ENCODE measurements at places on chromosomes 6 and 20.

DNA sequence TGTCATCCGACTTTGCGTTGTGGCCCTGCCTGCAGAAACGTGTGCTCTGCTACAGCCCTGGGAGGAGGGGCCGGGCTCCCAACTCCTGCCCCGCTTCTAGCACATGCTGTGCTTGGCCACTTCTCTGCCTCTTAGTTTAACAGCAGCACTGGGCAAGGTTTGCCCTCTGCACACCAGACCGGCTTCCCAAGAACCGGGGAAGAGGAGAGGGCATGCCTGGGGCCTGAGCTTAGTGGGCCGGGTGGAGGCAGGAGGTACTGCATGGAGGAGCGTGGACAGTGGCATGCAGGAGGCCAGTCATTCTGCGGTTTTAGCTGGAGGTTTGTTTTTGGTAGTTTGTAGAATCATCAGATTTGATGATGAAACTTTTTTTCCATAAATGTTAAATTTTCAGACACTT is 45.5 kb downstream of the CEP43 start:
- no peak for DNase-seq

DNA sequence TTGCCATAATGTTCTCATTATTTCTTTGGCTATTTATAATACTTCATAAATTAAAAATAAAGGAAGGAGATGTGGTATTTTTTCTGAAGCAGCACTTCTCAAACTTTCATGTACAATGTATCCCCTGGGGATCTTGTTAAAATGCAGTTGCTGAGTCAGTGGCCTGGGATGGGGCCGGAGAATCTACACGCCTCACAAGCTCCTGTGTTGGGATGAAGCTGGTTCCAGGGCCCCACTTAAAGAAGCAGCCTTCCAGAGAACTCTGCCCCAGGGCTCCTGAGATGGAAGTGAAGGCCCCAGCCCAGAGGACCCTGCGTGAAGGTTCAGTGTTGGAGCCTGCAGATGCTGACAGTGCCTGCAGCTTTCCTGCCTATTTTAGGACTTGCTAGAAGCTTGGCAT is 40.1 kb upstream of the SLC23A2 start:
- peak; percentile 45 for DNase-seq

DNA sequence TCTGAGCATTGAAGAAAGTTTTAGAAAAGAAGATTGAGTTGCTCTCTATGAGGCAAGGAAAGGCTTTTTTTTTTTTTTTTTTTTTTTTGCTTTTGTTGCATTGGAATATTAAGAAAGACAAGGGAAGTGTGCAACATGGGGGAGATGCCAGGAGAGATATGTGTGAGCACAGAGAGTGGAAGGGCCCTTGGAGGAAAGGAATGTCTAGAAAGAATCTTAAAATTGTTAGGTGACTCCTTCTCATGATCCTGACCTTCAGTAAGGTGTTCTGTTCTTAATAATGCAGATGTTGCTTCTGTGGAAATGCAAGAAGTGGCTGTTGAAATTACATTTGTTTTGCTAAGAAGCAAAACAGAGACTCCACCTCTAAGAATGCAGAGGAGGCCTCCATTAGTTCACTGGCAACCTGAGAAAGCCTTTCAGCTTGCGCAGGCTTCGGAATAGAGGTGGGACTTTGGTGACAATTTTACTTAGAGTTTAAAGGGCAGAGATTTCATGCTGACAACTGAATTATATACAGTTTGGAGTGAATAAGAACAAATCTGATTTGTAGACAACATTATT is 118.0 kb upstream of the ASCC3 start:
- no peak for DNase-seq

DNA sequence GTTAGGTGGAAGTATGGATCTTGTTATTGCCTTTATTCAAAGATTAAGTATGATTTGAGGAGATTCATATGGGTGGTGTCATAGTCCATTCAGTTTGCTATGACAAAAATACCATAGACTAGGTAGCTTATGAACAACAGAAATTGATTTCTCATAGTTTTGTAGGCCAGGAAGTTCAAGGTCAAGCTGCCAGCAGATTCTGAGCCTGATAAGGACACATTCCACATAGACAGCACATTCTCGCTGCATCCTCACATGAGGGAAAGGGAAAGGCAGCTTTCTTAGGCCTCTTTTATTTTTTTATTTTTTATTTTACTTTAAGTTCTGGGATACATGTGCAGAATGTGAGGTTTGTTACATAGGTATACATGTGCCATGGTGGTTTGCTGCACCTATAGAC is 27.7 kb downstream of the ME1 start:
- no peak for DNase-seq

DNA sequence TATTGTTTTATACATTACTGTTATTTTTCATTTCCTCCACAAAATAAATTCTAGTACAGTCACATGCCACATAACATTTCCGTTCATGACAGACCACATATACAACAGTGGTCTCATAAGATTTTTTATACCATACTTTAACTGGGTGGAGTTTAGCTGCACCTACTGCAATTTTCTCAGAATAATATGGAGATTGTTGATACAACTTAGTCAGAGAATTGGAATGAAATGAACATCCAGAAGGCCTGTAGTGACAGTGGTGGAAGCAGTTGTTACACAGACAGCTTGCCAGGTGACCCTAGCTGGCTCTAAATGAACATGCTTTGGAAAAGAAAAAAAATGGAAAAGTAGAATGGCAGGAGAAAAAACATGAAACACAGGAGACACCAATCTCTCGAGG is 183.2 kb upstream of the TCF21 start:
- DNase-seq = no peak

GRCh38 chr6:15675536-15676220 is 12.8 kb upstream of the DTNBP1 start:
- DNase-seq = peak; percentile 95

DNA sequence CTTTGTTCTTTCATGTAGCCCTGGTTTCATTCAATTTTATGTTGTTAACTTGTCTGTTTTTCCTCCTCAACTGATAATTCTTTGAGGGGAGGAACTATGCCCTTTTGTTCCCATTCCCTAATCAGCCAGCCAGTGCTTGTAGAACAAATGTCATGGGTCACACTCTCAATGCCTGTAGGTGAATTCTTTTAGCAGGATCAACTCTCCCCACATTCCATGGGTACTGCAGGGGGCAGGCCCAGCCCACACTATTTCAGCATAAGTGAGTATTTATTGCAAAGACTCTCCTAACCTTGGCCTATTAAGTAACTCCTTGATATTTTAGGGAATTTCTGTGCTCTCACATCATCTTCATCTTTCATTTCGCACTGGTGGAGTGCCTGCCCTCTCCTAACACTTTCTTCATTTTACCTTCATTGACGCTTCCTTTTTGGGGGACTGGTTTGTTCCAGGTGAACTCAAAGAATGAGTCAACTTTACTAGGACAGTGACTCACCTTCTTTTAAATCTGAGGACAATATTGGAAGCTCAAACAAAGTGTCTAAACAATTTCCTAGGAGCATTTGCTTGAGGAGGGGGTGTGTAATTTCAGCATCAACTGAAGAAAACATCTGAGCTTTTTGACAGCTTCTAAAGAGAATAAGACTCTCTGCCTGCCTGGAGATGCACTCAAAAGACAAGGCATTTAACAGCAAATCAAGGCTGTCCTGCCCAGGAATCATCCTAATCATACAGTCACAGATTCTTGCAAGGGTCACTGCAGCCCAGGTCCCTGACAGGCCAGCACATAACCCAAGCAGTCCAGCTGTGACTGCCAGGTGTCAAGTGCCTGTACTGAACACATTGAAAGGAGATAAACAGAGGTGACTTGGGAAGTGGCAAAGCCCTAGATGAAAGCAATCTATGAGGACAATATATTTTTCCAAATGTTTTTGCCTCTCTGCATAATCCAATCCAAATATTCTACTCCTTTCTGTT is 263.9 kb upstream of the PRND start:
- no peak for DNase-seq

Data from foreskin melanocyte (primary cell).